Renal pelvis (tissue), 12 donors: ENCODE measurements at places on chromosomes 13 and 19.

GRCh38 chr13:102901056-102901455 lies 55.2 kb downstream of the ERCC5 start:
- no peak for DNase-seq

GRCh38 chr19:17125728-17126677 lies 50.4 kb downstream of the MYO9B start:
- DNase-seq, result no peak

GRCh38 chr19:10899151-10899653 lies 27.8 kb downstream of the CARM1 start:
- DNase-seq, result no peak

DNA sequence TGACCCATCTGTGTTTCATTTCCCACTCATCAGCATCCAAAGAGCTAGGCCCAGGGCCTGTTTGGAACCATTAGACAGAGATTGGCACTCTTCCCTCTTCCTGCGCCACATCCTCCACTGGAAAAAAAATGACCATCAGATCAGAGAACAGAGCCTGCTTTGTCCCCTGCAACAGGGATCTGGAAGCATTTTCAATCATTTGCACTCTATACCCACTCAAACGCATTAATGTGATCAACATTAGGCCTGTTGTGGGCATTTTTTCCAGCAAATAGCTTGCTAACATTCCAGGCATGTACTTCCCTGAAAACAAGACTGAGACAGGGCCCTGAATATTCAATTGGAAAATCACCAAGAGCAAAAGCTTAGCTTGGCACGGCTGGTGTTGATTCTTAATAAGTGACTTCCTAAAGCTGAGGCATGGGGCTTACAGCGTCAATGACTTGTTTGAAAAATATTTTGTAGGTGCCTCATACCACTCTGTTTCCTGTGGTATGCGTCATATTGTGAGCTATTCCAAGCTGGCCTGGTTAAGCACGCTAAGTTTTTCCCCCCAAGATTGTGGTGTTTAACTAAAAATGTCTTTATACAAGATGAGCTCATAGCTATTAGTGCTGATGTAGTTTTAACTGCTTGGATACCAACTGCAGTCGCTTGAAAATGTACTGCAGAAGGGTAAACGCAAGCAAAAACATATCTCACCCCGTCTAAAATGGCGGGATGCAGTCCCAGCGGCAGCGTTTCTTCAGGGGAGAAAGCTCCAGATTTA lies 404.4 kb downstream of the SPRY2 start:
- DNase-seq, result no peak

- no peak for DNase-seq
Measured at GRCh38 chr13:93963266-93964145, 516.0 kb downstream of the DCT start.

DNA sequence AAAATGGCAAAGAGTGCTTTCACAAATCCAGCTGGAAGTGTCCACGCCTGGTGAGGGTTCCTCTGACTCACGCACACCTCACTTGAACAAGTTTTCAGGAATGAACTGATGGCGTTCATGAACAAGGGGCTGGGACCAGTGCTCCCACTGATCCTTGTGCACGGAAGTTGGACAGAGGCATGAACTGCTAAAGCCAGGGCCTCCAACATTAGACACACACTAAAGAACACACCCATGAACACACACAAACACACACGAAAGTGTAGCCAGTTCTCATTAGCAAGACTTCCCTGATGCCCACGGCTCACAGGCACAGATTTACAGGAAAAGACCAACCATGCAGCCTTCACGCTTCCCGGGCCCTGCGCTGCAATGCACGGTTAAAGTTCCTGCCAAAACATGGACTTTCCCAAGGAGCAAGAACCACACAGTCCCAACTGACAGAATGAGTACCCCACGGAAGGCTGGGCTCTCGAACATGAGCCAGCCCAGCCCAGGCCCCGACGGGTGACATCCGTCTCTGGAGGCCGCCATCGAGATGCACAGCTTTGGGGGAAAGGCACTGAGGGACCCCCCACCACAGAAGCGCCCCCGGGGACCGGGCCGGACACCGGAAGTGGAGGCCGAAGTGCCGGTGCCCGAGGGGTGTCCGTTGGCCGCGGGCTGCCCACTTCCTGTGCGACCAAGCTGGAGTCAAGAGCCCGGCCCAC lies 808 bp downstream of the DNMT1 start:
- peak; percentile 9 for DNase-seq

DNA sequence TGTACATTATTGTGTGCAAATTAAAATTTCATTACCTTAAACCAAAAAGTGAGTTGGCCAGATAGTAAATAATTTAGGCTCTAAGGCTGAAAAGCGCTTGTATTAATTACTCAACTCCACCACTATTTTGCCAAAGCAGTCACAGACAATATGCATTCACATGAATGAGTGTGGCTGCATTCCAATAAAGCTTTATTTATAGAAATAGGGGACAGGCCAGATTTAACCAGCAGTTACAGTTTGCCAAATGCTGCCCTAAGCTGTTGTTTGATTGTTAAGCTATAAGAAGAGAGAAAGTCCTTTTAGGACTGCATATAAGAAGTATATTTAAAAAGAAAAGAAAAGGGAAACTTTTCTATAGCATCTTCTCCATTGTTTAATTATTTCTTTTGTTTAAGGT lies 342.6 kb downstream of the ITGBL1 start:
- no peak for DNase-seq

GRCh38 chr13:90968166-90968904 lies 379.2 kb upstream of the MIR17HG start:
- DNase-seq, result peak; percentile 19

- no peak for DNase-seq
Measured at GRCh38 chr19:10551698-10552301, 8.1 kb downstream of the ATG4D start.

DNA sequence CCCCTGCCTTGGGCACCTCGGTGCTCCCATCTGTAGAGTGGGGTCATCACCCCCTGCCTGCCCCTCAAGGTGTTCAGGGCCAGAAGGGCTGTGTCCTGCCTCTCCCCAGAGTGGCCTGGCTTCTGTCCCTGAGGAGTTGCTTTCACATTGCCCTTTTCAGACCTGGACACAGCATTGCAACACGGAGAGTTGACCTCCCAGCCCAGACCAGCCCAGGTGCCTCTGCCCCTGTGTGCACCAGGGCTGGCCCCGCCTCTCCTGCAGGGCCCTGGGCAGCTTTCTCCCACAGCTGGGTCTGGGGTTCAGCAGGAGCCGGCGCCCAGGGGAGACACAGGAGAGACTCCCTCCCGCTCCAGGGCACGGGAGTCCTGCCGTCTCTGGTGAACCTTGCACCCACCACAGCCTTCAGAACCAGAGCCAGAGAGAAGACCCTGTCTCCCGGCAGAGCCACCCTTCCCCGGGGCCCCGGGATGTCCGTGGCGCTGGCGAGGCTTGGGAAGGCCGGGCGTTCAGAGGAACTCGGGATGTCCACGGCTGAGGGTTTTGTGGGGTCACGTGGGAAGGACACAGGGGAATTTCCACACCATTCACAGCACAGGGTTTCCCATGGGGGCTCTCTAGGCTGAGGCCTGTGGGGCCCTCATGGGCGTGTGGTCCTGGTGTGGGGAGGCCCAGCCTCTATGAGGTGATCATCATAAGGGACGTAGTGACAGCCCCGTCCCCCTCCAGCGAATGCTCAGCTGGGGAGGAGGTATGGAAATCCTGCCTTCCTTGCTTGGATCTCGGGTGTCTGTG lies 23.2 kb downstream of the C13orf46 start:
- no peak for DNase-seq
